ENCODE measurements at places on chromosomes 1 and 21.
A peak's percentile ranks its signal among the peaks of the same experiment; 100 is the strongest.

DNA sequence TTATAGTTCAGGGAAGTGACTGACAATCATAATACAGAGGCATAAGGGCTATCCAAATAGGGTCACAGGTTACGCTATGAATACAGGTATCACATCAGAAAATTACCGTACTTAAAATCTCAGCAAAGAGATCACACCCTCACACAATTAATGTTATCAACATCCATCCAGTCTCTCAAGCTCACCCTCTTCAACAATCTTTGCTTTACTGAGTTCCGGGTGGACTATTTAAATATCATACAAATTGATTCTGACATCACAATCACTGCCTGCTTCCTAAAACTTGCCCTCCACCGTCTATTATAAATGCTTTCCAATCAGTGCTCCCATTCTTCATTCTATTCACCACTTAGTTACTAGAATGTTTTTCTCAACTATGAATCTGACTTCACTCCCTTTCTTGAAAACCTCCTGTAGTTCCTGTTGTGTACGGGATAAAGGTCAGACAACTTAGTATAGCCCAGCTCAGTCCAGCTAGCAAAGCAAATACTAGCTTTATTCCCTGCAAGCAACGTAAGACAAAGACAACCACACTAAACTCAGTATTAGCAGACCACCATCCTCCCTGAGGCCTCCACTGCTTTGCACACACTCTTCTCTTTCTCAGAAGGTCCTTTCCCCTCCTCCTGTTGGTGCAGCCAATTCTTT is 398.7 kb downstream of the SMYD3 start:
- DNase-seq, result no peak

GRCh38 chr21:25646474-25646873 is 7.4 kb downstream of the JAM2 start:
- DNase-seq, result no peak

- peak; percentile 99 for DNase-seq
Measured at GRCh38 chr1:223500560-223501425, 107.6 kb downstream of the CCDC185 start.

DNA sequence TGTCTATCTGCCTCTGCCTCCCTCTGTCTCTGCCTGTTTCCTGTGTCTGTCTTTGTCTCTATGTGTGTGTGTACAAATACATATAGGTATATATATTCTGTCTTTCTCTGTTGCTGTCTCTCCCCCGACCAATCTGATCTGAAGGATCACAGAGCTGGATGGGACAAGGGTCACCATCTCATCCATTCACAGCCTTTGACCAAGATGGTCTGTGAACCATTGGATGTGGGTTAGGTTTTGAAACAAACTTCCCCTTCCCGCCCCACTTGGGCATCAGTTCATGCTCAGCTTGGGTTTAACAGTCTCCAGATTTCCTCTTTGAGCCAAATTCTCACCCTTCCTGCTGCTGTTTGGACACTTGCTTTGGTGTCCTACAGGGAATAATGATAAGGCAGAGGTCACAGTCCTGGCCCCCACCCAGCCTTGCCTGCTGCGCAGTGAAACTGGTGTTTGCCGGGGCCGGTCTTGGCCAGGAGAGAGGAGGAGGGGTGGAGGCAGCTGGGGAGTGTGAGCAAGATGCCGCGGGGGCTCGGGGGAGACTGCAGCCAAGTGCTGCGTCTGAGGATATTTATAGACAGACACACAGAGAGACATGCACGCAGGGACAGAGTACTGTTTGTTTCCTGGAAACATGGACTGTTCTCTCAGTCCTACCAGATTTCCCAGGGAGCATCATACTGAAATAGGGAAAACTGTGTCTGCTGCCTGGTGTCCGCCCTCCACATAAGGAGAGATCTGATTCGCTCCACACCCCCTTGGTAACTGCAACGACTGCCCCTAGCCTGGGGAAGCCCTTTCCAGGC is 27.0 kb upstream of the BTG2 start:
- peak; percentile 79 for DNase-seq

GRCh38 chr1:21659099-21659923 is 9.8 kb downstream of the RAP1GAP start:
- peak; percentile 60 for DNase-seq

DNA sequence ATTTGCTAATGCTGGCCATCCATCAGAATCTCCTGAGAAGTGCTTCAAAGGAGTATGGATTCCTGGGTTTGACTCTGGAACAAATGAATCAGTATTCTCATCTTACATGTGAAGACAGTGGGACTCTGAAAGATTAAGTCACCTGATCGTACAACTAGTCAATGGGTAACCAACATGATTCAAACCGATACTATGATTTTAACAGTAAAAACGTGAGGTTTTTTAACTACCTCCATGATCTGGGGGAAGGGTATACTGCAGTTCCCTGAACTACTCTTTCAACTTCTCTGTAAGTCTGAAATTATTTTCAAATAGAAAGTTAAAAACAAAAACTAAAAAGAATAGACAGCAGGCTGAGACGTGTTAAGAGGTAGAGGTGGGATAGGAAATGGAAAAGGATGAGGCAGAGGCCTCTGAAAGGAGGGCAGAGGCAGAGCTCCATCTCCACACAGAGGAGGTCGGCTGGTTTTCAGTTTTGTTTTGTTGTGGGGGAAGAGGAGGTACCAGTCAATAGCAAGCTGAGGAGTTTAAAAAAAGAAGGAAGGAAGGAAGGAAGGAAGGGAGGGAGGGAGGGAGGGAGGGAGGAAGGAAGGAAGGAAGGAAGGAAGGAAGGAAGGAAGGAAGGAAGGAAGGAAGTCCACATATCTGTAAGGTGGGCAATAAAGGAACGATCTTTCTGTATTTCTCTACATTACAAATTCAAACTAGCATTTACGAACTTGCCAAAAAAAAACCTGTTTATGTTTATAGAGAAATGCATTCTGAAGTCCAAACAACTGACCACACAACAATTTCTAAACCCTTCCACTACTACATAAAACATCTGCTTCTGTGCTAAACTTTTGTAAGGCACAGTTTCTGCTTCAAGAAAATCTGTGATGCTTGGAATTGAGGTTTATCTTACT is 213.1 kb downstream of the RERE start:
- no peak for DNase-seq

- peak; percentile 41 for DNase-seq
Measured at GRCh38 chr1:39925721-39926342, 24.1 kb upstream of the MYCL start.

- DNase-seq, result no peak
Measured at GRCh38 chr1:10070206-10070605, 37.4 kb downstream of the UBE4B start.

- no peak for DNase-seq
Measured at GRCh38 chr1:173856014-173856413, 11.8 kb downstream of the GAS5 start.

Data from epithelial cell of esophagus (primary cell).